Activated CD4-positive, CD25-positive, alpha-beta regulatory T cell treated with anti-CD3 and anti-CD28 coated beads, Interleukin-2, amount 50 U/mL, for 16 hours (primary cell): ENCODE measurements at places on chromosomes 12 and 14.

DNA sequence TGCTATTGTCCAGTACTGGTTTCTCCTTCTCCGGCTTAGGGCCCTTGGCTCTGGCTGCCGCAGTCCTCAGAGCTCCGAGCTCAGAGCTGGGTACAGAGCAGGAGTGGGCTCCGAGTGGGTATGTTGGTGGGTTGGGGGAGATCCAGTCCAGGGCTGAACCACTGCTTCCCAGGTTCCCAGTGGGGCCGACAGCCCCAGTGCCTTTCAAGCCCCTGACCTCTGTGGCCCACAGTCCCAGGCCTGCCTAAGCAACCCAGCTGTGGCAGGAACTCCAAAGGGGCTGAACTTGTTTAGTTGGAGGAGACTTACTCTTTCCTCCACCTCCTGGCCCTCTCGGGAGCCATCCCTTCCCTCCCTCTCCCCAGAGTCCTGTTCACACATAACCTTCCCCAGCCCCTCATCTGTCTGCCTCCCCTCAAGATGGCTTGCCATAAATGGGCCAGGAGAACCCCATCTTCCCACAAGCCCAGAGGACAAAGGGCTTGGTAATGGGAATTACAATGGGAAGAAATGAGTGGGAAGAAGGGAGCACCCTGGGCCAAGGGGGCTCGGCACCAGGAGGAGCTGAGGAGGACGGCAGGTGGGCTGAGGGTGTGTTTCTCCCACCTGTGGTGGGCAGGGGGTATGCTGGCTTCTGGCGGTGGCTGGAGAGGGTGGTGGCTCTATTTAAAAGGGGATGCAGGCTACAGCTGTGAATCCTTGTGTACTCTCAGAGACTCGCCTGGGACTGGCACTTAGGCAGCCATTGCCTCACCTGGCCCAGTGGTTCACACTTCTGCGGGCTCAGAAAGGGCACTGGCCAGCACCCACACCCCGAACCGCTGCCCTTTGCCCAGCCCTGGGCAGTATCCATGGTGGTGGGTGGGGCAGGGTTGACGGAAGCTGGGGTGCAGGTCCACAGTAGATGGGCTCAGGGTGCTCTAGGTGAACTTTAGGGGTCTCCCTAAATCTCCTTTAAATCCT, 3.8 kb upstream of the MYH6 start:
- no peak for DNase-seq

DNA sequence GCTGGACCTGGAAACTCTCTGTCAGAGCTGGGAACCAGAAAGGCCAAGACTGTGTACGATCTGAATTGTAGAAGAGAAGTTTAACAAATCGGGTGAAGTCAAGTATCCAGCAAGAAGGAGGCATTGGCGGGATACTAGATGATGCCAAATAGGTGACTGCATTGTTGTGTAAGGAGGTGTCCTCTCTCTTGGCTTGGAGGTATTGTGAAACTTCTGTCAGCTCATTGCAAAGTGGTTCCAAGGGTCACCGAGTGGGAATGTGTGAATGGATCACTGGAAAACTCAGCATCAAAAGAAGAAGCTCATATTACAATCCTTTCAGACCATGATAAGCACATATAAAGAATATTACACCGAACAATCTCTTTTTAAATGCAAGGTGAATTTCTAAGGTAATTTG, 11.7 kb downstream of the NAV3 start:
- no peak for DNase-seq

- no peak for DNase-seq
Measured at GRCh38 chr12:11136075-11136474, 1.6 kb upstream of the TAS2R30 start.

DNA sequence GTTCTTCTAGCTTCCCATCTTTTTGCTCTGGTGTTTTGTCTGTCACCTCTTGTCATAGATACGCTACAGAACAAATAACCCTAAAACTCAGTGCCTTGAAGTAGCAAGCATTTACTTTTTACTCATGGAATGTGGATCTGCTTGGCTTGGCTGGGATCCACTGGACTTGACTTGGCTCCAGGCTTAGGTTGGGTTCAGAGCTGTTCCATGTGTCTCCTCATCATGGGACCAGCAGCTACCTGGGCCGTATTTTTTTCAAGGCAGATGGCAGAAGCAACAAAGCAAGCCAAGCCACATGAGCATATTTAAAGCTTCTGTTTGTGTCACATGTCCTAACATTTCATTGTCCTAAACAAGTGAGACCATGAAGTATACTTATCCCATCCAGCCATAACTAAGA, 48.7 kb upstream of the ATF1 start:
- DNase-seq: no peak
